ENCODE measurements at places on chromosomes 5 and 9.

GRCh38 chr5:151036556-151036955 is 16.2 kb downstream of the GPX3 start:
- no peak for DNase-seq

DNA sequence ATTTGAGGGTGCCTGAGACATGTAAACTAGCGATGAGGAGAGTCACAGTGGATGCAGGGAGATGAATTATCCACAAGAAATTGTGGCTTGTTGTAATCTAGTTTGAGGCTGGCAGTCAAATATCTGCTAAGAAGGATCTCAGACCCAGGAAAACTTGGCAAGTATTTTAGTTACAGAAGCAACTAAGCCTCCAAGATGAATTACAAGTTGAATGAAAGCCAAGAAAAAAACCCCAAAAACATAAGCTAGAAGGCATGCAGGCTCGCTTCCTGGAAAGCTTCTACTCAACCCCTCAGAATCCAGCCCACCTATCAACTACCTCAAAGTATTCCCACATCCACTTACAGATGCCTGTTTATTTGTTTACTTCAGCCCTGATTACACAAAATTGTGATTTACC is 696.9 kb downstream of the MAT2B start:
- peak; percentile 40 for DNase-seq

DNA sequence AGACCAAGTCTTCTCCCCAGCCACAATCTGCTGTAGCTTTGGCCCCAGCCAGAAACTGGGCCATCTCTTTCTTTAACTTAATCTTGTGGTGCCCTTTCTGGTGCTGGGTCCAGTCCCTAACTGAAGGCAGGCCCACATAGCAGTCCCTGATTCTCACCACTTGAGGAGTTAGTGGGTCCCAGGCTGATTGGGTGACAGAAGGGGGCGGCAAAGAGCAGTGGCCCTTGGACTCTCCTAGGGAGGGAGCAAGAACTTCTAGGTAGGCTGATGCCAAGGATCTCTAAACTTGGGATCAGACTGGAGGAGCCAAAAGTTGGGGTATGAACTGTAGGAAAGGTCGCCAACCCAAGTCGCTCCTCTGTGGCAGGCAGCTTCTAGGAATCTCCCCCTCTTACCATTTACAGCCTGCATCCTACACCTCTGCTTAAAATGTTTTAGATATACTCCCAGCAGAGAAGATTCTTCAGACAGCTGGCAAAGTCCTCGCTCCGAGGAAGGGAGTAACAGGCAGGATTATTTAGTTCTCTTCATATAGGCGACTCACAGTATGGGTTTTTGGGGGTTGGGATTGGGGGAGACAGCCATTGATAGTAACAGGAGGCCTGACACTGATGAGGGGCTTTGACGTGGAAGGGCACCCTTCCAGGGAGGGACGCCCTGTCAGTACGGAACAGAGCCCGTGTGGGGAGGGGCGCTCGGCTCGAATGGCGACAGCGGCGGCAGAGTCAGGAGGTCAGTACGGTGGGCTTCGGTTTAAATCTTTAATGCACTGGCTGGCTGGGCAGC is 2.0 kb upstream of the CCL27 start:
- DNase-seq = peak; percentile 42

- peak; percentile 56 for DNase-seq
Observed at GRCh38 chr9:76374783-76375559, 19.3 kb downstream of the RFK start.
